ENCODE measurements at places on chromosomes 13 and 19.

GRCh38 chr19:32324631-32325285, 20.7 kb upstream of the ZNF507 start:
- no peak for DNase-seq

DNA sequence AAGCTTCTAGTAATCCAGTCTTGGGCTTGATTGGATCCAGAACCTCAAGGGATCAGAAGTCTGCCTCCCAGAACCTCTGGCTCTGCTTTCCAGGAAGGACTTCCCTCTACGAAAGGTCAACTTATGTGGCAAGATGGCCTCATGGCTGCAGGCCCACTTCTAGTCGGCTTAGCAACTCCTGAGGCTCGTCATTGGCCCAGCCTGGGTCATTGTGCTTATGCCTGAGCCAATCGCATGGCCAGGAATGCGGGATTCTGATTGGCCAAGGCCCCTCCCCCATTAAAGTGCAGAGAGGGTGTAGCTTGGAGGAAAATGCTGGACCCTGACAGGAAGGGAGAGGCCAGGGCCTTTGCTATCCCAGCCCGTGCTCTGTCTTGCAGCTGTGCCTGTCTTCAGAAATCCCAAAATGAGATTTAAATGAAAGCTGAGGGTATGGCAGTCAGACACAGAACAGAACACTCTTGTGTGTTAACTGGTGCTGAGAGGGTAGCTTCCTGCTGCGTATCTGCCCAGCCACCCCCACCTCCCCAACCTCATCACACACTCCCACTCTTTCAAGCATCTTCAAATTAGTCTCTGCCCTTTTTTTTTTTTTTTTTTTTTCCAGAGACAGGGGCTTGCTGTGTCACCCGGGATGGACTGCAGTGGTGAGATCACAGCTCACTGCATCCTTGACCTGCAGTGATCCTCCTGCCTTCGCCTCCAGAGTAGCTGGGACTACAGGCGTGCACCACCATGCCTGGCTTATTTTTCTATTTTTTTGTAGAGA, 5.5 kb upstream of the CCNE1 start:
- no peak for DNase-seq

DNA sequence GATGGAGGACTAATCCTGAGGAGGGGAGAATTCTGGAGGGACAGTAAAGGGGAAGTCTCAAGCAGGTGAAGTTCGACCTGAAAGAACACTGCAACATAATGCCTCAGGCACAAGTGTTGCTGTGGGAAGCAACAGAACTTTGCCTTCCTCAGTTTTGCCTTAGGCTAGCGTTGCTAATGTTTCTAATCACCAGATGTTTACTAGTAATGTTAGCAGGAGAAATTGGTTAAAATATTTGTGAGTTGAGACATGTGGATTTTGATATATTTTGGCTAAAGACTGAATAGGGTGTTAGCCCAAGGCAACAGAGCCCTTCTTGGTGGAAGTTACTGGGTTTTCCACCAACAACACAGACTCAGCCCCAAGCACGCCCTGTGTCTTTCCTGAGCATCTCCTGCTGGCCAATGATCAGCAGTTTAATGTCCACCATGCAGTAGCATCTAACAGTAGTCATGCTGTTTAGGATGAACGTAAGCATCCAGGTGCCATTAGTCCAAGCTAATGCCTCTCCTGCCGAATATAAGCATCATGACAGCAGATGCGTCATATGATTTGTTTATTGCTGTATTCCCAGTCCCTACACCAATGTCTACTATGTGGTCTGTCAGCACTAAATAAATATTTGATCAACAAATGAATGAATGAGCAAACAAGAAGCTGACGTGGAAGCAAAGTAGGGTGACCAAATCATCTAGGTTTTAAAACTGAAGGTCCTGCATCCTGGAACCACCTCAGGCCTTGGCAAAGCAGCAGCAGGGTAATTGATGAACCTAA, 511.9 kb upstream of the HTR2A start:
- DNase-seq: no peak

GRCh38 chr13:99526549-99526948, 25.3 kb downstream of the TM9SF2 start:
- DNase-seq: no peak

- no peak for DNase-seq
These were observed 9.2 kb downstream of the QPCTL start for GRCh38 chr19:45701676-45702075.

DNA sequence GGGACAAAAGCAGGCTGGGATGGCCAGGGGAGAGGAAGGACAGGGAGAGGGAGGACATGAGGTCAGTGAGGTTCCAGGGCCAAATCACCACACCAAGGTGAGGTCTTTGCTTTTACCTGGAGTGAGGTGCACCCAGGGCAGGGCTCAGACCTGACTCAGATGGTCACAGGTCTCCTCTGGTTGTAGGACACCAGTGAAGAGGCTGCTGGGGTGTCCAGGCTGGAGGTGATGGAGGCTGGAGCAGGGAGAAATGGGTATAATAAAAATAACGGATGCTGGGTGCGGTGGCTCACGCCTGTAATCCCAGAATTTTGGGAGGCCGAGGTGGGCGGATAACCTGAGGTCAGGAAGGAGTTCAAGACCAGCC, 6.9 kb downstream of the GRAMD1A start:
- DNase-seq: no peak

- no peak for DNase-seq
These were observed at the start of gene RASGRP4 for GRCh38 chr19:38425810-38426466. TSS of gene RASGRP4 (minus strand) at chr19:38426219. CDS start at chr19:38426091, 128 bp downstream.

- no peak for DNase-seq
These were observed 13.5 kb downstream of the ZSCAN5A start for GRCh38 chr19:56301155-56301554.

DNA sequence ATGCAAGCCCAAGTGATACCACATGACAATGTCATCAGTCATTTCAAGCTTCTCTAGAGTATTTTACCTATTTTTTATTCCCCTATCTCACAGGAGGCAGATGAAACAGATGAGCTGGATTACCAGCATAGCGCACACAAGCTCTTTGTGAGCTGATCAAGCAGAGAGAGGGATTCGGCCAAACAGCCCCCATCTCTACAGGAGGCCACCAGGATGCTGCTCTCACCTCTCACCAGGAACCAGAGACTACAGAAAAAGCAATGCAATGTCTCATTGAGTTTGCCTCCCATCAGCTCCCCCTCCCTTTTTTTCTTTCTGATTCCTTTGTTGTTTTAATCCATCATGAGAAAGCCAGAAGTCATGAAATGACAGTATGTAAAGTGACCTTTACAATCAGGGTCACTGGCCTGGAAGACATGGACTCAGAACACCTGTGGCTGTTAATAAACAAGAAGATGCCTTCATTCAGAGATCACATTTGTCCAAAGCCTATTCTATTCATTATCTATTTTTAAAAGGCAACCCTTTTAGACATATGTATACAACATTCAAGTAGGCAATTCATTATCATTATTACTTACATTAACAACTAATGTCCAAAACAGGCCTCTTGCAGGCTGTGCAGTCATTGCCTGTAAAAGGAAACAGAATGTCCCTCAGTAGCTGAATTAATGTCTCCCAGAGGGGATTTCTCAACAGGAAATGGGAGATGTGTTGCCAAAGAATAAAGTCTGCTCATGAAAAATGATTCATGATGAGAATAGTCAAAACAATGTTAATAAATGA, 656.6 kb downstream of the TBC1D4 start:
- DNase-seq: no peak
